ENCODE measurements at places on chromosomes 11 and 22.

DNA sequence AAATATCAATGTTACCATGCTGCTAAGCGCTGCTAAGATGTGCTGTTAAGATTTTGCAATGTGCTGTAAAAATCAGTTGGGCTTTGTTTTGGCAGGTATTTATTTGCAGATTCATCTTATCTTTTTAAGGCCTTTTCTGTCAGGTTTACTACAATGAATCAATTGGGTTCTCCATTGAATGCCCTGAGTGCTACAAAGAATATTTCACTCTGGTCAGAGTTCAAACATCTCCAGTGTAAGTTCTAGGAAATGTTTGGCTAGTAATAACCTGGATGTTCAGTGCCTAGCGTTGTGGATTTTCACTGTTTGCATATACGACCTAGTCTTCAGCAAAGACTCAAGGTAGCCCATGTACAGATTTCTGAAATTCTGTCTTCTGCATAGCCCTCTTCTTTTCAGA lies 36.0 kb downstream of the RSF1 start:
- DNase-seq: no peak

- no peak for DNase-seq
Observed at GRCh38 chr11:63698976-63699733, 17.9 kb downstream of the RTN3 start.

DNA sequence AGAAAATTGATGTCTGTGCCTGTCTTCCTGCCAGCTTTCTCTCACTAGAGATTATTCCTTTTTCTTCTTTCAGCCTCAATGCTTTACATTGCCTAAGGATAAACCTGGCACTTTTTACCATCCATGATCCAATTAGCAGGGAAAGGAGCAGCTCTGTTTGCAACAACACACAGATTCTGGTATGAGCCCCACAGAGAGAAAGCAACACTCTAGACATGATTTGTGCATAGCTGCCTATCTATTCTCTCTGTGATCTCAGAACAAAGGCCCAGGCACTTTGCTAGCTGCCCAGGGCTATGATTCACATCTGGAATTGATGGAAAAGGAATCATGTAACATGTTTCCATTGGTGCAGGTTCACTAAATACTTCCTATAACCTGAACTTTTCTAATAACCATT lies 685.0 kb downstream of the ETS1 start:
- DNase-seq: no peak

- peak; percentile 34 for DNase-seq
Observed at GRCh38 chr11:103633819-103634590, 402.4 kb upstream of the DDI1 start.

DNA sequence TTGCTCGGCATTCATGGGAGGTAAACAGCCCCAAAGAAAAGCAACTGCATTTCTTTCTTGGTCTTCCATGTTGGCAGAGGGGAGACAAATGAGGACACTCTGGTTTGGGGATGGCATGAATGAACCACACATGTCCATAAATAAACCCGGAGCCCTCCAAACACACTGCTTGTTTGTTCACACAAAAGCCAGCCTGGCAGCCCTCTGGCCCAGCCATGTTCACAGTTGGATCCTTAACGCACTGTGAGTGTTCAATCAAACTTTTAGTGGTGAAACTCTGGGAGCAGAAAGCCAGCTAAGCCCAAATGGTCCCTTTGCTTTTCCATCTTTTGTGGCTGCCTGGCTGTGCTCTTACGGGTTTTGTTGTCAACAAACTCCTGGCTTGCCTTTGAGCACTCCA lies 336.8 kb downstream of the CADM1 start:
- DNase-seq: no peak

- DNase-seq: no peak
Observed at GRCh38 chr11:30735946-30736345, 149.8 kb upstream of the MPPED2 start.

DNA sequence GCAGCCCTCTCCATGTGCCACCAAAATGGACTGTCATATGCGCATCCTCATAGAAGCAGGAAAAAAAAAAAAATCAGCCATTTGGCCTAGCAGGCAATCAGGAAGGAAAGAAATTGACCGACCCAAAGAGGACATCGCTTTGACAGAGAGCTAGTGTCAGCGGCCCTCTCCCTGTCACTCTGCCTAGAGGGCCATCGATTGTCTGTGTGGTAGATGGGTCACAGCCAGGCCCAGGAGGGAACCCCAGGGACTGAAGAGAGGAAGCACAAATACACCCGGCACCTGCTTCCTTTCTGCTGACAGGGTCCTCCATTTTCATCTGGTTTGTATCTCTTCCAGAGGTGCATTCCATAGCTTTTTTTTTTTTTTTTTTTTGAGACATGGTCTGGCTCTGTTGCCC lies 21.8 kb downstream of the VPS37C start:
- DNase-seq: no peak
